ENCODE measurements at places on chromosomes 5 and 9. TPM values are rescaled to one million over a fixed set of nuclear protein-coding genes. Genes with fewer than 3 reads are reported as not detected.

The SUSD1 gene
- total RNA-seq: 37.8 TPM

The DMRTA1 gene
- total RNA-seq: 2.1 TPM

The OR1Q1 gene
- not detected for total RNA-seq

The NMUR2 gene
- total RNA-seq: not detected

The SLC34A3 gene
- not detected for total RNA-seq

The OLFML2A gene
- total RNA-seq: 1.1 TPM

The PNPLA7 gene
- 1.9 TPM for total RNA-seq

The LPCAT1 gene
- 49.2 TPM for total RNA-seq

The ERBIN gene
- total RNA-seq: 60.1 TPM

The DDX4 gene
- total RNA-seq: not detected

The TMC1 gene
- 1.5 TPM for total RNA-seq

The CDH6 gene
- total RNA-seq: not detected

The PDE8B gene
- not detected for total RNA-seq

The CARTPT gene
- not detected for total RNA-seq

The PCDHGB4 gene
- 6.5 TPM for total RNA-seq

The COL23A1 gene
- total RNA-seq: not detected

The MED27 gene
- 27.2 TPM for total RNA-seq

The ENHO gene
- not detected for total RNA-seq

The SLC6A7 gene
- not detected for total RNA-seq
